ENCODE measurements at places on chromosomes 3 and 15.
A peak's percentile ranks its signal among the peaks of the same experiment; 100 is the strongest.

GRCh38 chr3:192444096-192444790, 283.1 kb downstream of the FGF12 start:
- no peak for DNase-seq

- DNase-seq: no peak
Measured at GRCh38 chr3:452221-452620, 255.7 kb downstream of the CHL1 start.

DNA sequence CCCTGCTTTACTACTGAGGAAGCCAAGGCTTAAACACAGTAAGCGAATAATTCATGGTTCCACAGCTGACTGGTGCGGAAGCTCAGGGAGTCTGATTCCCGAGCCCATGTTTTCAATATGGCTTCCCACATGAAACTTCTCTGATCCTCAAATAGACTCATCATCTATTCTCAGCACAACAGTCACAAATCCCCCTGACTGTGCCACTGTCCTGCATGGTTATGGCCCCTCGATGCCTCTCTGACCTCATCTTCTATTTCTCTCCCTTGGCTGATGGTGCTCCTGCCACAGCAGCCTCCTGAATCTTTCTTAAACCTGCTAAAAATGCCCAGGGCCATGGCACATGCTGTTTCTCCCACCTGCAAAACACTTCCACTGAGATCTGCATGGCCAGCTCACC, 43.2 kb downstream of the SRGAP3 start:
- DNase-seq: no peak

DNA sequence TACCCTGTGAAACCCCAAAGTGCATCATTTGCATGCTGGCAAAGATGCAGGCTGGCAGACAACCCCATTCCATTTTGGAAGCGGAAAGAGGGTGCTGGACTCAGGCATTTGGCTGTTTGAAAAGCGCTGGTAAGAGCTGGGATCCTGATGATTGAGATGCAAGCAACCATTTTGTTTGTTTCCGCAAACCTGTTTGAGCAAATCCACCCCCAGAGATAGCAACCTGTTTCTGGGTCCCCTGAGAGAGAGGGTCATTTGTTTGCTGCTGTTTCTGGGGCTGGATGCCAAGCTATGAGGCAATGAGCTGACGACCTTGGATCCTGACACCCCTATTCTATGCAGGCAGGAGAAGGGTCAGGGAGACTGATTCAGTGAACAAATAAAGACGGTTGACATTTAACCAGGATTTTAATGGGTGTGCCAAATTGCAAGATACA, 9.8 kb downstream of the SLC6A1 start:
- DNase-seq: no peak

DNA sequence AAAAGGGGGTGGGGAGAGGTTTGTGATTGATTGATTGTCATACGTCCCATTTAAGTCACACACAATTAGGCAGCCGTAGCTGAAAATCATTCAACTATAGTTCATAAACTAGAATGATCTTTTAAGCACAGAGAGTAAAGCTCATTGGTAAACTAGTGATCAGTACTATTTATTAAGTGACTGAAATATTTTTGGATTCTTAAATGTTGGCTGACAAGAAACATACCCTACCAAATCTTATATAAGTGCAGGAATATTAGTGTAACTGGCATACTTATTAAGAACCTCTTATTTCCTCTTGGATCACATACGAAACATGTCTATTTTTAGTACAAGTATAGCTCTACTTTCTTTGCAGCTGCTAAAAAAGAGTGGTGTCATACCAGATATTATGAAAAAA, 8.4 kb upstream of the ABHD10 start:
- no peak for DNase-seq

GRCh38 chr15:63712828-63713520, 115.8 kb downstream of the FBXL22 start:
- DNase-seq: no peak

- no peak for DNase-seq
Measured at GRCh38 chr3:32698506-32698905, 13.5 kb downstream of the CNOT10 start.

- no peak for DNase-seq
Measured at GRCh38 chr15:80902298-80902801, 87.3 kb downstream of the MESD start.

DNA sequence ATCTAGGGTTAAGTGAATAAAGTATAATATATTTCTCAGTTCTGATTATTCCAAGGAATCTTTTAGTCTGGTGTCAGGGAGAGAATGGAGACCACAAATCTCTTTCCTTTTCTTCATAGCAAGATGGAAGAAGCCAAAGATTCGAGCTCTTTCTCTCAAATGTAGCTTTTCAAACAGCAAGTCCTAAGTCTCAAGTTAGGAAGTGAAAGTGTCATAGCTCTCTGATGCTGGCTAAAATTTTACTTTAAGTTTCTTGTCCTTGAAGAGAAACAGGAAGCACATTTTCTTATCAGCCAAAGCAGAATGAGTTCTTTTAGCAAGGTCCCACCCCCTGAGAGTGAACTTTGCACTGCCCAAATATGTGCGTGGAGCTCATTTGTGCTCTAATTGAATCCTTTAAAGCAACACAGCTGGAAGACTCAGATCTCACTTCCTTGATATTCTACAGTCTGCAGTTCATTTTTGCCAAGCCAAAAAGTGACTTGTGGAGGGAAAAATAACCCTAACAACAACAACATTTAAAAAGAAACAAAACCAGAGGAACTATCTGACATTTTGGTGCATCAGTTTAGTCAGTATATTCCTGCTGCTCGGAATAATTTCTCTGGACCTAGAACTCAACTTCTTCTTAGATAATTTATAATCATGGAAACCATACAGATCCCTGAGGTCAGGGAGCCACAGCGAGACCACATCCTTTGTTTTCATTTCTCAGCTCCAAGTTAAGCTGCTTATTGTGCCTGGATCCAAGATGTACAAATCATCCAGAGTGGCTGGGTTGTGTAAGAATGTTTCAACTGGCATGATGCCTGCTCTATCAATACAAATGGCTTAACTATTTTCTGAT, 238.7 kb upstream of the P2RY1 start:
- DNase-seq: no peak

- no peak for DNase-seq
Measured at GRCh38 chr3:133192967-133193366, 154.8 kb downstream of the TMEM108 start.

DNA sequence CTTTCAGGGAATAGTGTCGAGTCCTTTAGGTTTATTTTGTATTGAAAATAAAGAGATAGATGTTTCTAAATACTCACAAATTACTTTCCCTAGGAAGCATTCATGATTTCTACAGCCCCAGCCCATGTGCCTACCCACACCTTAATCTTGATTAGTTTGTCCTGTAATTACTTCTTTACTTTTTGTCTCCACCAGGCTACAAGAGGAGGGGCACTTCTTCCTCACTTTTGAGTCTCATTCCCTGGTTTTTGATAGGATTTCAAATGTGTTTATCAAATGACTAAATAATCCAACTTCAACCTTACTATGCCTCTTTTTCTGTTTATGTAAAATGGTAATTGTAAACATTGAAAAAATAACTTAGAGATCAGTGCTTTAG, 1.8 kb downstream of the PXK start:
- no peak for DNase-seq

- DNase-seq: no peak
Measured at GRCh38 chr15:66877477-66878271, 175.6 kb downstream of the SMAD6 start.

DNA sequence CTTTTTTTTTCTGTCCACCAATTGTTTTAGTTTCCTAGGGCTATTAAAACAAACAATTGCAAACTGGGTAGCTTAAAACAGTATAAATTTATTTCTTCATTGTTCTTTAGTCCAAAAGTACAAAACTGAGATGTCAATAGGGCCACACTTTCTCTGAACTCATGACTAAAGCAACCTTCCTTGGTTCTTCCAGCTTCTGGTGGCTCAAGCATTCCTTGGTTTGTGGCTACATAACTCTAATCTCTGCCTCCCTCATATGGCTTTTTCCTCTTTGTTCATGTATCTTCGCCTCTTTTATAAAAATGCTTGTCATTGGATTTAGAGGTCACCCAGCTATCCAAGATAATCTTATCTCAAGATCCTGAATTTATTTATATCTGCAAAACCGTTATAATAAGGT, 914.5 kb upstream of the EPHA6 start:
- DNase-seq: no peak

DNA sequence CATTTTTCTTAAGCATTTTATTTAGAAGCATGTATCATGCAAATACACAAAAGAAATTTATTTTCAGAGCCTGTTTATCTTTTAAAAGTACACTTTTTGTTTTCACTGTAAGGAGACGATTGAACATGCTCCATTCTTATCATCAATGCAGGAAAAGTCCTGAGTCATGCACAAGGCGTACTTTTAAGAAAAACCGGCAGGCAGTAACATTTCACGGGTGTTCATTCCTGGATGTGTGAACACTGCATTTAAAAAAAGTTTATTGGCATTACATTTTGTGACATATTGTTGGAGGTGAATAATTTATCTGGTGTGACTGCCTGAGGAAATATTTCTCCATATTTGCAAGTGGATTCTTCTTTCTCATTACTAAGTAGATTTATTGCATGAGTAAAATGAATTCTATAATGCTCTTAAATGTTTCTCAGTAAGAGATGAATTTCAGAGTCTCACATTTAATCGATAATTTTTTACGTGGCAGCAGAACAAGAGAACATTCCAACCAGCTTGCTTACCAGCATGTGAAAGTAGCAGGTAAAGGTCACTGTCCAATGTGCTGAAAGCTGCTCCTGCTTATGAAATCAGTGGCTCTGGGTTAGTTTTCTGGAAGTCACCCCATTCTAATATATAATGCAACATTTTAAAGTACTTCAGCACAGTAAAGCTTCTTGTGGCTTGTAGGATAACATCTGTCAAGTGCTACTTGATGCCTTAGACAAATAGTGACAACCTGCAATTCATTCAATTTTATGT, 87.0 kb downstream of the SV2B start:
- no peak for DNase-seq

- peak; percentile 59 for DNase-seq
Measured at GRCh38 chr3:52685285-52685708, 416 bp downstream of the PBRM1 start.

DNA sequence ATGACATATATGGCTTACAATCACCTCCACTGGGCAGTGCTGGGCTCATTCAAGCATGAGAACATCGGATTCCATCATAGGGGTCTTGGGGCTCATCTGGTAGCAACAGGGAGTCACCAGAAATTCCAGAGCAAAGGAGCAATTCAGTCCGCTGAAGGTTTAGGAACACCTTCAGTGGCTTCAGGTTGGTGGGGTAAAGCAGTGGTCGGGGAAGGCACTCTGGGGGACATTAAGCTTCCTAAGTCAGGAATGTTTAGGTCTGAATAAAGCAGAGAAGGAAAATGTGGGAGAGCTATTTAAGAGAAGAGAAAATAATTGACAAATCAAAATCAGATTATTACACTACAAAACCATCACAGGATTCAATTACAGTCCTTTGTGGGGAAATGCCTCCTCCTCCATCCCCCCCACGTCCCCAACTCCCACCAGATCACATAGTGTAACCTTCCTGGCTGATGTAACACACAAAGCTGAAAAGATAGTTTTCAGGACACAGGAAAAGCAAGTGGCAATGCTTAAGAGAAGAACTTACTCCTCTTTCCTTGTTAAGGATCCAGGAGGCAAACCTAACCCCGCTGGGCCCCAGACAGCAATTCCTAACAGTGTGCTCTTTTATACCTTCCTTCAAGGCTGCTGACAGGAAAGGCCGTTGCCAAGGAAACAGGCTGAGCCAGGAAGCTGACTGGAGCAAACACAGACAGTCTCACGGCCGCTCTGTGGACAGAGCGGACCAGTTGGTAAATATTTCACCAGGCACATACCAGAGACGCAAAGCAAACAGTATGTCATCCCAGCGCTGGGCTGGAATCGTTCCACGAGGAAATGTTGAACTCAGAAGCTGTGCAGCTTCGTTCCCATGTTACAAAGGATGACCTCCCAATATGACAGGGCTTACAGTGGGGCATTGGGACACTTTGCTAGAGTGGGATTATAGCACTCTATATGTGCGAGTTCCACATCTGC, 57.5 kb upstream of the LMCD1 start:
- DNase-seq: no peak

DNA sequence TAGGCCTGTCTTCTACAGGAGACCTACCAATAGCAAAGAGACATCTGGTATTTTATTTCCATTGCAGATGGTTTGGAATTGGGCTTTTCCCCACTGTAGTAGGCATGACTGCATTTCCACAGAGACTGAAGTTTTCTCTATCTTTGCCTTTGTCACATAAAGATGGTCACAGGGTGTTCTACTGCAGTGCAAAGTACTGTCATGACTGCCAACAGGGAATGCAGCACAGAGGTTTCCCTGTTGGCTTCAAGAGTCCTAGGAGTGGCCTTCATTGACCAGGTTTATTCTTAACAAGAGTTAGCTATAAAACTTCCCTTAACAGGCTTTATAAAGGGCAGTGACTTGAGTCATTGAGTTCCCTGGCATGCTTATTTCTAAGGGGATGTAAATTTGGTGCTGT, 36.8 kb upstream of the TM4SF4 start:
- DNase-seq: no peak

GRCh38 chr15:29045717-29046116, 159.9 kb downstream of the APBA2 start:
- DNase-seq: no peak

DNA sequence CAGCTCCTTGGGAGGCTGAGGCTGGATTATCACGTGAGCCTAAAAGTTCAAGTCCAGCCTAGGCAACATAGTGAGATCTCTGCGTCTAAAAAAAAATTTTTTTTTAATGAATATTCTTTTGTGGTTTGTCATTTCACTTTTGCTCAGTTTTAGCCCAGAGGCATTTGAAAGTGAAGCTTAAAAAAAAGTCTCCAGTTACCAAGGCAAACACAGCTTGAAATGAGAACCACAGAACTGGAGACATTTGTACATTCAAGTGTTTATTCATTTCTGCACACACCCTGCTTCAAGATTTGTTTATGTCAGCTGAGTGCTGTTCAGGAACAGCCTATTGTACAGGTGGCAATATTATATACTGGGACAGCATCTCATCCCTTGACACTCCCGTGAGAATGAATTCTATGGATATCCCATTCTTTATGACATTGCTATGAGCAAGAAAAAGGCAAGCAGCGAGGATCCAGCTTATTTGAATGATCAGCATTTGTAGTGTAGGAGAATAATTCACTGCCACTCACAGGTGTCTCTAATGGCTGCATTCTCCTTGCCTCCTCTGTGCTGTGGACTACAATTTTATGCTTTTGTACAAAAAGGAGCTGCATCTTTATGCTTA, 444.8 kb upstream of the GRM7 start:
- no peak for DNase-seq

GRCh38 chr15:100694381-100695021, 92.1 kb downstream of the ASB7 start:
- DNase-seq: no peak

DNA sequence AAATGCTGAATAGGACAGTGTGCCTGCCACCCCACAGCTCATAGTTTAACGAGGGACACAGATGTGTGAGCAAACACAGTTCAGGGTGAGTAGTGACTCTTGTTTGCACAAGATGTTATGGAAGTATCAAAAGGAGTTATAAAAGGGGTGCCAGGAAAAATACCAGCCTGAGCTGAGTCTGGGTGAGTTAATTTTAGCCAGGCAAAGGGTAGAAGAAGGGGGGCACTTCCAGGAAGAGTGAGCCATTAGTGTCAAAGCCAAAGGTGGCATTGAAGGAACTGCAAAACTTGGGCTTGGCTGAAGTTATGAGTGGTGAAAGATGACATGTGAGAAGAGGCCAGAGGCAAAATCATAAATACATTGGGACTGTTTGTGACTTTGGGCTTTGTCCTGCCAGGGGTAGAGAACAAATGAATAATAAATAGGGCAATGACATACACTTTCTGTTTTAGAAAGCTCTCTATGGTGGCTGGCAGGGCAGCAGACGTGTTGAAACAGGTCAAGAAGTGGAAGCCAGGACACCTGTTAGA, 1.9 kb upstream of the SPPL2A start:
- DNase-seq: no peak
